ENCODE measurements at places on chromosomes 3 and 15.
A peak's percentile ranks its signal among the peaks of the same experiment; 100 is the strongest.

DNA sequence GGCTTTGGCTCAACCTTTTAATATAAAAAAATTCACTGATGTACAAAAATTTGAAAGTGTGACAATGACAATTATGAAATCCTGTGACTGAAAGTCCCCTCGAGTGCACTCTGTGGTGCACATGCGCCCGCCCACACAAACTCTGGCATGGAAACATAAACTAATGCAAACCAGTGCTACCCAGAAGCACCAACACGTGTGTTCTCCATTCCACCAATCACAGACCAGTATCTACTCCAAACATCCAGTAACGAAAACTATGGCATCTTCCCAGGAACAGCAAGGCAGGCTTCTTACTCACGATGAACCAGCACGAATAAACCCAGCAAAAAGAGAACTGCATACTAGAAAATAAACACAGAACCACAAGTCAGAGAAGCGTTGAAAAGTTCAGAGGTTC lies 11.7 kb upstream of the NMB start:
- DNase-seq = peak; percentile 23

DNA sequence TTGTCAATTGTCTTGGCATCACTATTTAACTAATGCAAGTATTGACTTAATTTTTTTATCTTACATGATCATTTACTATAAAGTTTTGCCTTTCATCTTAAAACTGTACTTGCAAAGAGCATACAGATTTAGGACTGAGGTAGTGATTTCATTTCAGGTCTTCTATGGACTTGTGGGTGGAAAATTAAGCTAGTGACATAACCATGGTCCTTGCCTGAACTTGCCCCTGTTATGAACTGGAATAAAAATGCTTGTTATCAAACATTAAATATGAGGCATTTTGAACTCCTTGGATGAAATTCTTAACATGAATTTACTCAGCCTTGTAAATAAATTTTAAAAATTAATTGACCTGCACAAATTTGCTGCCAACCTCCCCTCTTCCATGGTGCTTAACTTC lies 712.0 kb downstream of the NAALADL2 start:
- no peak for DNase-seq

DNA sequence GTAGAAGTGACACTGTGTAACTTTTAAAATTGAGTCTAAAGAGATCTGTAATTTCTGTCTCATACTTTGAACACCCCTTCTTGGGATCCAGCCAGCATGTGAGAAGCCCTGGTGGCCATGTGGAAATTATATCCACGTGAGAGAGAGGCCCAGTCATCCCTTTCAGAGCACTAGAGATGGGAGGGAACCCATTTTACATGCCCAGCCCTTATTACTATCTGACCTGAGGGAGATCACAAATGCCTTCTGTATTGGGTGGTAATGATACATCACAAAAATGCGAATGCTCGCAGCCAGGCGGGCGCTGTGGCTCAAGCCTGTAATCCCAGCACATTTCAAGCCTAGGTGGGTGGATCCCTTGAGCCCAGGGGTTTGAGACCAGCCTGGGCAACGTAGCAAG lies 27.3 kb upstream of the TRAK1 start:
- peak; percentile 97 for DNase-seq

- no peak for DNase-seq
These were observed 5.1 kb downstream of the POLG start for GRCh38 chr15:89329329-89330084.

- DNase-seq = no peak
These were observed 60.9 kb downstream of the MGLL start for GRCh38 chr3:127761441-127761801.

GRCh38 chr3:30449290-30449632 lies 157.1 kb upstream of the TGFBR2 start:
- DNase-seq = no peak

DNA sequence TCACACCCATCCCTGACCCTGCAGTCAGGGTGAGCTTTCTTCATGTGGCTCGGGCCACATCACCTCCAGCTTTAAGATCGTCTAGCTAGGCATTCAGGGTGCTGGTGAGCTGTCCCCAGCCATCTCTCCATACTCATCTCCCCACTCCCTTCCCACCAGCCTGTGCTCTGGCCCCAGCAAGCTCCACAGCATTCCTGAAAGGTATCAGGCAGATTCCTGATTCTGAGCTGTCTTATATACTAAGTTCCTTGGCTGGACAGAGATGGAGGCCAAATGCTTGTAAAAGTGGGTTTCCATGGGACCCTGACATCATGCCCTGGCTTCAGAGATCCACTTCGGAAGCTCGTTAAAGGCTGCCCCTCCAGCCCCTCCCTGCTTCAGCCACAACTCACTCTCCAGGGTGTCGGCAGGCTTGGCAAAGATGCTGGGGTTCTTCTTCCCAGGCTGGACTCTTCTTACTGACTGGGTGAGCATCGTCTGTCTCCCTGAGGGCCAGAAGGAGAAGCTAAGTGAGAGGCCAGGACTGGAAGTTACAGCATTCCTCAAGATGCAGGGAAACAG lies 3.9 kb downstream of the CILP start:
- DNase-seq = no peak

GRCh38 chr3:58496206-58496857 lies 4.4 kb downstream of the KCTD6 start:
- DNase-seq = no peak

GRCh38 chr3:12601072-12601471 lies 44.2 kb downstream of the MKRN2 start:
- DNase-seq = no peak

Measured in EL (cell line).